Stimulated activated CD8-positive, alpha-beta memory T cell treated with anti-CD3 and anti-CD28 coated beads, Interleukin-7, amount 100 ng/mL, for 48 hours (primary cell): ENCODE measurements at places on chromosomes 4 and X.

GRCh38 chrX:105313596-105313995 lies 93.1 kb upstream of the TEX13A start:
- no peak for DNase-seq

DNA sequence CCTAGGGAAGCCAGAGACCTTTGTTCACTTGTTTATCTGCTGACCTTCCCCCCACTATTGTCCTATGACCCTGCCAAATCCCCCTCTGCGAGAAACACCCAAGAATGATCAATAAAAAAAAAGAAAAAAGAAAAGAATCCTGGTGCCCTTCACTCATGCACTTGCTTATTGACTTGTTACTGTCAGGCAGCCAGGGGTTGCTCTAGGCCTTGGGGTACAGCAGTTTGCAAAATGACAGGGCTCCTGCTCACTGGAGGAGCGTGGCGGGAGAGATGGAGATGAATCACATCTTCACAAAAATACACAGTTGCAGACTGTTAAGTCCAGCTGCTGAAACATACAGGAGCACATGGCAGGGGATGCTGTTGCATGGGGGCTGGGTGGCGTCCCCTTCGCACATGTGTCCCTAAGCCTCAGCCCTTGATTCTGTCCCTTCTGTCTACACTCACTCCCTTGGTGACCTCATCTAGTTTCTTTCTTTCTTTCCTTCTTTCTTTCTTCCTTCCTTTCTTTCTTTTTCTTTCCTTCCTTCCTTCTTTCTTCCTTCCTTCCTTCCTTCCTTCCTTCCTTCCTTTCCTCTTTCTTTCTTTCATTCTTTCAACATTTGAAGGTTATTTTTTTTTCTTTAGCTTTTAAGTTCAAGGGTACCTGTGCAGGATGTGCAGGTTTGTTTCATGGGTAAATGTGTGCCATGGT lies 16.9 kb upstream of the TMEM271 start:
- DNase-seq = no peak

DNA sequence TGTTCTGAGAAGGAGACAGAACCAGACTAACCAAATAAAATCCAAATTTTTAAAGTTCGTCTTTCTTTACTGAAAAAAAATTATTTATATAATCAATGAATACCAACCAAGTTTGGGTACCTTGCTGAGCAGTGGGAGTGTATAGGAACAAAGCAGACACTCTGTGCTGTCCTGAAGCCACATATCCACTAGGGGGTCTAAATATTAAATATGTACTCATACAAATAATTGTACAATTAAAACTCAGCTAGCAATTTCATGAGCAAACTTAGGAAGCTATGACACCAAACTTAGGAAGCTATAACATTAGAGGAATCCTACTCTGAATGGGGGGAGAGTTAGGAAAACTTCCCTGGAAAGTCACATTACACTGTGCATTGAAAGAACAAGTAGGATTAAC lies 582.0 kb upstream of the EPHA5 start:
- no peak for DNase-seq

DNA sequence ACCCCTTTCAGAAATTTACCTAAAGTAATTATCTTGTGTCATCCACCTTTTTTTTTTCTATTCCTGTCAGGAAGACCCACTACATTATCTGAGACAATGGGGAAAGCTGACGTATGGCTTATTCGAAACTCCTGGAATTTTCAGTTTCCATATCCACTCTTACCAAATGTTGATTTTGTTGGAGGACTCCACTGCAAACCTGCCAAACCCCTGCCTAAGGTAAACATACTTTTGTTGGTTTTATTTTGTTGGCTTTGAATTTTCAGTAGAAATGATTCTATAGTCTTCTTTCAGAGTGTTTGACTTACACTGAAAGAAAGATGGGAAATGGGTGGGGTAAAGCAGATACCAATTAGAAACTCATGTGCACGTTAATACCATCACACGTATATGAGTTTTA lies 2.2 kb downstream of the UGT2B7 start:
- no peak for DNase-seq

GRCh38 chr4:89307446-89308160 lies at the start of gene GPRIN3:
GPRIN3 (minus strand) TSS chr4:89307800; CDS start chr4:89250110, 57,690 bp downstream.
- no peak for DNase-seq

- no peak for DNase-seq
Measured at GRCh38 chrX:47358387-47359065, 11.9 kb upstream of the ZNF157 start.

- no peak for DNase-seq
Measured at GRCh38 chr4:152106113-152106763, 345.4 kb upstream of the GATB start.

GRCh38 chr4:70714079-70714887 lies 7.5 kb upstream of the RUFY3 start:
- DNase-seq = no peak

GRCh38 chrX:143945171-143945570 lies 61.3 kb downstream of the UBE2NL start:
- DNase-seq = no peak

GRCh38 chrX:155071694-155072280 lies 479 bp downstream of the BRCC3 start:
- no peak for DNase-seq

- DNase-seq = no peak
Measured at GRCh38 chr4:139514382-139515059, 41.5 kb downstream of the SETD7 start.

GRCh38 chr4:153036931-153037482 lies 100.9 kb downstream of the FHDC1 start:
- DNase-seq = no peak
